Foreskin keratinocyte (primary cell): ENCODE measurements at places on chromosomes 3 and 15.
A peak's percentile ranks its signal among the peaks of the same experiment; 100 is the strongest.

GRCh38 chr3:114998971-114999579 lies 148.0 kb downstream of the ZBTB20 start:
- no peak for DNase-seq

DNA sequence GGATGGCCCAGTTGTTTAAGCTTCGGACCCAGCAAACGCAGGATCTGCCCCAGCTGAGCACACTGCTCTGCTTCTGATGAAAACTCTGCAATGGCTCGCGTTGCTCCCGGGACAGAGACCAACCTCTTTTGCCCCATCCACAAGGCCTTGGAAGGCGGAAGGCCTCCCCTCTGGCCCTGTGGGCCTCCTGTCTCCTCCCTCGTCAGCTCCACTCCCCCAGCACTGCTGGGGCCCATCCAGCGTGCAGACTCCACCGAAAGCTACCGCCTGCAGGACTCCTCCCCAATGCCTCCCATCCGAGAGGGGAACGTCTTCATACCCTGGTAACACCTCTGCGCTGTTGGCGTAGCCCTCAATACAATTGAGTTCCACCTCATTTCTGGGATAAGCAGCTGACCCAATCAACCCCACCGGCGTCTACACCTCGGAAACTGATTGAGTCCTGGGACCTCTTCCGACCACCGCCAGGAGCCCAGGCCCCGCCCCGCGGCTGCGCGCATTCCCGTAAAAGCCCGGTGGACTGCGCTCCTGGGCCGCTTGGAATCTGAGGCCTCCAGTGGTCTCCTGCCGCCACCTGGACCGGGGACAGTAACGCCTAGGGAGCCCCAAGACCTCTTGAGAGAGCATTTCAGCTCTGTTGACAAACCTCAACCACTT lies at the start of gene PRR23E:
Gene PRR23E, plus strand, starts transcription at position 556 of the 657 bp plus-strand sequence. CDS start 3,555 bp downstream, outside the sequence.
- DNase-seq = no peak

DNA sequence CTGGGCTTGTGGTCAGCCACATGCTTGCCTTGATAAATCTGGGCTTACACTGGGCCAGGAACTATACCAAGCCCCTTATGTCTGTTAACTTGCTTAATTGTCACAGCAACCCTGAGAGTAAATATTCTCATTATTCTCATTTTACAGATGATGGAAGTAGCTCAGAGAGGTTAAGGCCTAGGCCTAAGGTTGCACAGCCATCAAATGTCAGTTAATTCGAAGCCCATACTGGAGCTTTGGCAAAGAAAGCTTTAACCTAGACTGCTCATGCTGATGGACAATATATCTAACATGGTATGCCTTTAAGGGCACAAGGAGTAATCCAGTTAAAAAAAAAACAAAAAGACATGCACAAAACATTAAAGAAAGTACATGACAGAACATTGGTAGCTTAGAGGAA lies 220.1 kb downstream of the FEZF2 start:
- no peak for DNase-seq

DNA sequence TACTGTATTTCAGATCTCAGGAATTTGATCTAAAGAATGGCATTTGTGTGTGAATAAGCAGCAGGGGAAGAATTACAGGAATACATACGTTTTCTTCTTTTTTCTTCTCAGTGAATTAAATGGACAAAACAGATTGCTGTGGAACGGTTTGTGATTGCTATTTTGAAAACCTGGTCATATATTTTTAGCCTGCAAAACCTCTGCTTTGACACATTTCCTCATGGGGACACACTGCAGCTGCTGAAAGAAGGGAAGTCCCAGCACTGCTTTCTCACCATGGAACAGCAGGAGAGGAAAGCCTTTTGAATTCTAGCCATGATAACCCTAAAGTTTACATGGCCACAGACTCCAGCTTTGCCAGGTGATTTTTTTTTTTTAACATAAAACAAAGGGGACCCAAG lies 315.0 kb downstream of the OXSM start:
- DNase-seq = no peak

DNA sequence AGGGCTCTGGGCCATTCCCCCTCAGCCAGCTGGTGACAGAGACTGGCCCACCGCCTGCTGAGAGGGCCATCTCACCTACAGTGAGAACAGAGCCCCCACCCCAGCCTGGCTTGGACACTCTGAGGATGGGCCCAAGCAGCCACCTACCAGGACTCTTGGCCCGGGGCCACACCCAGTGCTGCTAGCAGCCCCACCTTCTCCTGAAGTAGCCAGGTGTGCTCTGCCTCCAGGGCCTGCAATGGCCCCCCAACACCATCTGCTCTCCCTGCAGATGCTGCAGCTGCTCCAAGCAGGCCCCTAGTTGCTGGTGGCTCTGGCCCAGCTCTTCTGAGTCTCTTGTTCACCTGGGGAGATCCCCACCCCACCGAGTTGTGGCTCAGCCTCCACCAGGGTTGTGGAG lies 6.8 kb upstream of the CLK3 start:
- DNase-seq = no peak

DNA sequence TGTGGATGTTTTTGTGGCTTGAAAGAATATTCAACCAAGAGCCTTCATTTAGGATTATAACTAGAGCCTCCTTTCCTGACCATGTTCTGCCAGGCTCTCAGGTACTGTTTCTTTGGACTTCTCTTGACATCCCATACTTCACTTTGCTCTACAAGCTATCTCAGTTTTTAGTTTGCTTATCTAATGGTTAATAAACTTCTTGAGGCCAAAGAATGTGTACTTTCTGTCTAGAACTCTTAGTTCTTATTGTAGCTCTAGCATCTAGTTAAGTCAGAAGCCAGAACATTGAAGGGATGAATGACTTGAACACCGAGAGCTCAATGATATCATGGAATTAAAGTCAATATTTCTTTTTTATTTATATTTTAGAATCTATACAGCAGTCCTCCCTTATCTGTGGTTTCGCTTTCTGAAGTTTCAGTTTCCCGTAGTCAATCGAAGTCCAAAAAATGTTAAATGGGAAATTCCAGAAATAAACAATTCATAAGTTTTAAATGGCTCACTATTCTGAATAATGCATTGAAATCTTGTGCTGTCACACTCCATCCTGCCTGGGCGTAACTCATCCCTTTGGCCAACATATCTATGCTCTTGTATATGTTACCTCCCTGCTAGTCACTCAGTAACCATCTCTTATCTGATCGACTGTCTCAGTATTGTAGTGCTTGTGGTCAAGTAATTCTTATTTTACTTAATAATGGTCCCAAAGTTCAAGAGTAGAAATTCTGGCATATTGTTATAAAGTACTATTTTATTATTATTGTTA lies 368.6 kb upstream of the RBMS3 start:
- DNase-seq = no peak

DNA sequence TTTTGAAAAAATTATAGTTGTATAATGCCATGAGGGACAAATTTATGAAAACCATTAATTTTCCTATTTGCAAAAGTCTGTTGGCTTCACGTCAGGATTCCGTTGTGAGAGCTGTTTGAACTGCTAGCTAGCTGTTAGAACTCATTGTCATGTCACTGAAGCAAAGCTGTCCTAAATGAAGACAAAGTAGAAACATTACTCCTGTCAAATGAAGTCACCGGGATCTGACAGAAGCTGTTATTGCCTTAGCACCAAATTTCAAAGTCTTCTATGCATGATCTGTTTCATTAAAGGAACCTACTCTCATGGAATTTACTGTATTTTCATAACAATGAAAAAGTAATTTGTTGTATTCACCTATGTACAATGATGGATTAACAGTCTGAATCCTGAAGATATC lies 479.8 kb downstream of the PLOD2 start:
- no peak for DNase-seq

DNA sequence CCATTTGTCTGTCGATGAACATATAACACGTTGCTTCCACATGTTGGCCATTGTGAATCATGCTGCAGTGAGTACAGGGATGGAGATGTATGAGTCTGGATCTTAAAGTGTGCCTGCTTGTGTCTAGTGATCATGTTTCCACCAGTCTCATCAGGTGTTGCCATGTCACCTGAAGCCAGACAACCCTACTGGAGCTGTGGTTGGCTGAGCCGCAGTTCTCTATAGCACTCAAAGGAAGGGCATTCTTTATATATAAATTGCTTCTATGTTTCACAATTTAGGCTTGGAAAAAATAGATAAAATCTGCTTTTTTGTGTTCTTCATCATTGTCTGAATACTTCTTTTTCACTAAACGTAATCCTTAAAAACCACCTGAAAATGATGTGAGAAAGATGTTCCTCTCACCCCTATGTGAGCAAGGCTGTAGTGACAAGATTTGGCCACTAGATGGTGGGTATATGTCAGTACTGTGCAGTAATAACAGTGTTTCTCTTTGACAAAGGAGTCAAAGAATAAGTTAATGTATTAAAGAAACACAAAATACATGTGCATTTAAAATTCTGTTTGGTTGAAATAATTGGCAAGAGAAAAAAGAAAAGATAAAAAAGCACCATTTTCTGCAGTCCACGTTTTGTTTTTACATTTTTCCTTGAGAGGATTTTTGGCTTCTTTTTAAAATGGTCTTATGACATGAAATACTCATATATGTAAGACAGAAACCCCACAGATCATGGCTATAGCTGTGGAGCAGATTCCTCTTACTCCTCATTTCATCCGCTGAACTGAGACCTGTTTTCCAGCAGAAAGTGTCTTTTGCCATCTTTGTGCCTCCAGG lies 394.5 kb upstream of the DPPA4 start:
- DNase-seq = peak; percentile 11

GRCh38 chr15:38843051-38843501 lies 278.5 kb upstream of the RASGRP1 start:
- no peak for DNase-seq

- no peak for DNase-seq
Measured at GRCh38 chr15:89575656-89576416, 567 bp downstream of the TICRR start.

- DNase-seq = no peak
Measured at GRCh38 chr3:148717885-148718561, 20.3 kb downstream of the AGTR1 start.

GRCh38 chr3:171186817-171187500 lies 160.4 kb upstream of the SLC2A2 start:
- no peak for DNase-seq

DNA sequence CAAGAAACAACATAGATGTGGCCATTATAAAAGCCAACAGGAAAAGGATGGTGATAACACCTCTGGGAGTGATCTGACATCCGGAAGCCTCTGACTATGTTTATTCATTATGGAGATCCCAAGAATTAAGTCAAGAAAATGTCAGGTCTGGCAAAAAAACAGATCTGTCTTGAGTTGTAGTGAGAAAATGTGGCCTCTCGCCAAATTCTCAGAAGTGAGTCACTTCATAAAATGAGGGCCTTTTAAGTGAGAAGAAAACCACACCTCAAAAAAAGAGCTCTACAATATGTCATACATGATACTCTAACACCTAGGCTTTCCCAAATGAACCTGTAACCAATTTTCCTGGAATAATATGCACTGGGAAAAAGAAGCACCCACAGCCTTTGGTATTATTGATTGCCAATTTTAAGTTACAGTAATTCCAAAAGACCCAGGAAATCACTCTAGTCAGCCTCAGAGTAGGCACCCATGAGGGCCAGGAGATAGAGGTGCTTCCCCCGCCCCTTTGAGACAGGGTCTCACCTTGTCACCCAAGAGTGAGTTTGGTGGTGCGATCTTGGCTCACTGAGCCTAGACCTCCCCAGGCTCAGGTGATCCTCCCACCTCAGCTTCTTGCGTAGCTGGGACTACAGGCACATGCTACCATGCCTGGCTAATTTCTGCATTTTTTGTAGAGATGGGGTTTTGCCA lies 38.0 kb downstream of the CCR3 start:
- DNase-seq = peak; percentile 84

- peak; percentile 92 for DNase-seq
Measured at GRCh38 chr15:42273900-42274701, 868 bp upstream of the TMEM87A start.

- DNase-seq = no peak
Measured at GRCh38 chr15:67322481-67322880, 67.9 kb downstream of the IQCH start.

DNA sequence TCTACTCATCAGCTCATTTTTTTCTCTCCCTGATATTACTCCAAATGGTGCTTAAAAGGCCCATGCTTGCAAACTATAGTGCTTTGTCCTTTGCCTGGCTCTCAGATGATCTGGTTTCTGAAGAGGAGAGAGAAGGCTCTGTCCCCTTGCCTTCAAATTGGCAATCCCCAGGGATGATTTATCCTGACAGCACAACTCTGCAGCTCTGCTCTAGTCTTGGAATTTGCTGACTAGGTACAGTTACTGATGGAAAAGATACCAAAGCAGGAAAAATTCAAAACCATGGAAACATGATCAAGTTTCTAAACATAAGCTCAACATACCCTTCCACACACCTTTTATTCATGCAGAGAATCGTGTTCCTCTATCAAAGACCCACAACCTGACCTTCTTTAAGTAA lies 106.7 kb upstream of the CADPS start:
- DNase-seq = no peak

DNA sequence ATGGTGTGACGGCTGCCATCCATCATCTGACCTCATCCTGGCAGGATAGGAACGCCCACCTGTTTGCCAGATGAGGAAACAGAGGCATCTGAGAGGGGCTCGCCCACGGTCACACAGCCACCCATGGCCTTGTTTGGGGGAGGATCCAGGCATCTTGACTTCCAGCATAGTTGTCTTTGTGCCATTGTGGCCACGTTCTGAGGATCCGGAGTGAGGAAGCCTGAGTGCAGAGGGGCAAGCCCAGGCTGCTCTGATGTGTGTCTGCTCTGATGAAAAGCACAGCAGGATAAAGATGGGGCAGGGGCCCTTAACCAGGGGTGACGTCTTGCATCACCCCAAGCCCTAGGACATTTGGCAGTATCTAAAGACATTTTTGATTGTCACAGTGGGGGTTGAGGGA lies 58.7 kb downstream of the FGD5 start:
- no peak for DNase-seq

DNA sequence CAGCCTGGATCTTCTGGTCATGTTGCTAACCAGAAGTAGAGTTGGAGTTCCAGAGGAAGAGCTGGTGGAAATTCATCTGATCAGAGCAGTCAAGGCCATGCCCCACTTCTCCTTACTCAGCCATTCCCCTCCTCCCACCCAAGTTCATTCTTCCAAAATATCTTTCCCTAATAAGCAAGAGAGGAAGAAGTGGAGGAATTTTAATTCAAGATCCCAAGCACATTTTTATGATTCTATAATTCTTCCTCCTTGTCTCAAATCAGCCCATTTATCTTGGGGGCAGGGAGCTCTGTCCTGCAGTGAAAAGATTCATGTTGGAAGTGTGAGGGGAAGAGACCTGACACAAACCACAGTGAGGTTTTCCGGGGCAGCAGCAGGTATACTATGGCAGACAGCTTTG lies 85.0 kb upstream of the GALNT15 start:
- no peak for DNase-seq
